OCI-M1 (cell line): ENCODE measurements at places on chromosomes 16 and 17.
A peak's percentile ranks its signal among the peaks of the same experiment; 100 is the strongest.

DNA sequence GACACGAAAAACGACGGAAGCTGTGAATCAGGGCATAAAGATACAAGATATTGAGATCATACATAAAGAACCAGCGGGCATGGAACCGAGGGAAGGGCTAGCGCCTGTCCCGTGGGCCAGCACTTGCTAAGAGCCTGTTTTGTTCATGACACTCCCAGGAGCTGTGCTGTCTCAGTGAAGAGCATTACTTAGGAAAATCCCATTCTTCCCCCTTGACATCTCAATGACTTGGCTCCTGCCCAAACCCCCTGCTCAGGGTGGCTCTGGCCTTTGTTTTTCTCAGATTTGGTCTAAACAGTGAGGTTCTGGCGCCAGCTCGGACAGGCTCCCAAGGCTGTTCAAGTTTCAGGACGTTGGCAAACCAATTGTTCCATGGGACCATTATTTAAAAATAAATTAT is 79.1 kb upstream of the SEC14L1 start:
- no peak for DNase-seq

DNA sequence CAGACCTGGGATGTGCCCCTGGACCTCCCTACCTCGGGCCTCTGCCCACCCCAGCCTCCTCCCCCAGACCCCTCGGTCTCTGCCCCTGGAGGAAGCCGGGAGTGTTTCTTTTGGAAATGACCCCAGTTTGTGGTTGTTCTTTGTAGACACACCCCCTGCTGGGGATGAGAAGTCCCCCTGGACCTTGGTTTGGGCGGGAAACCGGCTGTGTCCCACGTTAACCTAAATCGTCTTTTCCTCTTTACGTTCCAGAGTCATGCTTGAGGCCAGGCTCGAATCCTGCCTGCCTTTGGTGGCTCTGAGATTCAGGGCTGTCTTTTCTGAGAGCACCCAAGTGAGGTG is 116.6 kb downstream of the METRNL start:
- no peak for DNase-seq

DNA sequence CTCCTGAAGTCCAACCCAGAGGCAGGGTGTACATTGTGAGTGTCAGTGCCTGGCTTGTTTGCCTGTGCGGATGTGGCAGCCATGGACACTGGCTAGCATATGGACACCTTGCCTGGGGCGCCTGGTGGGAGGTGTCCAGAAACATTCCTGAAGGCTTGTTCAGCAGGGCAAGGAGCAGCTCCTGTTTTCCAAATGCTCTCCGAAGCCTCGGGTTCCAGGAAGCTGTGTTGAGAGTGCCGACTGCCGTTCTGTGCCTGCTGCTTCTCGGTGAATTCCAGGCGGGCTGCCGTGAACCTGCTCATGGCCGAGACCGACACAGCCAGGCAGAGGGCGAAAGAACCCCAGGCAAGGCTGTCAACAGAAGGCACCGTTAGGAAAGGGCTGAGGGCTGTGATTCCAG is 10.9 kb upstream of the DHRS7C start:
- DNase-seq = no peak

DNA sequence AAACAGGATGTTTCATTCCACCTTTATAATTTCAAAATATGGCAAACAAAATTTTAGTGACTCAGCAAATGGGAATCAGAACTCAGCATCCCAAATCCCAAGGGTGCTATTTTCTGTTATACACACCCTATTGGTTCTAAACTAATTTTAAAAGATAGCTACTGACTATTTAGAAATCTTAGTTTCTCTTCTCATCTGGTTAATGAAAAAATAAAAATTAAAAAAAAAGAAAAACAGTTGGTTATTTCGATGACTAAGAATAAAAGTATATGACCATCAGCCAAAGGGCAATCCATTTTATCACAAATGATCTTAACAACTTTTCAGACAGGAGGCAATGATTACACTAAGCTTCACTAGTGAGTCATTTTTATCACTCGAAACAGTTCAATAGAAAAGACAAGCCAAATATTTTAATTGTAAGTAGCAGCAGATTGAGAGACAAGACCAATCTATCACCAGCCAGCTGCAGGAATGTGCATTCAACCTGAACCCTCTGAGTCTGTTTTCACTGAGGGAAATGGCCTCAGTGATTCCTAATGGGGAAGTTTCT is 15.2 kb downstream of the PHLPP2 start:
- no peak for DNase-seq

- no peak for DNase-seq
Measured at GRCh38 chr16:1080801-1081733, 8.5 kb downstream of the SSTR5 start.

GRCh38 chr16:46920402-46921068 is 36.4 kb downstream of the GPT2 start:
- DNase-seq = no peak

DNA sequence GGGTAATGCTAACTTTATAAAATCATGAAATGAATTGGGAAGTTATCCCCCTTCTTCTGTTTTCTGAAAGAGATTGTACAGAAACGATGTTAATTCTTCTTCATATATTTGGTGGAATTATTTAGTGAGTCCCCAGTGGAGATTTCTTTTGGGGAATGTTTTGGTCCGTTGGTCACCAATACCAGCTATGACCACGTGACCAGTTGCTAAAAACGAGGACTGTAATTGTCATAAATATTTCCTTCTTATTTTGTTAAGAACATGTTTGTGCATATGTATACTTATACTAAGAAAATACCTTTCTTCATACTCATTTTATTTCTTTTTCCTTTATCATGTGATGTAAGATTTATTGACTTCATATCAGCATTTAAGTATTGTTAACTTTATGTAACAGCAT is 10.3 kb upstream of the DYNLRB2 start:
- no peak for DNase-seq

DNA sequence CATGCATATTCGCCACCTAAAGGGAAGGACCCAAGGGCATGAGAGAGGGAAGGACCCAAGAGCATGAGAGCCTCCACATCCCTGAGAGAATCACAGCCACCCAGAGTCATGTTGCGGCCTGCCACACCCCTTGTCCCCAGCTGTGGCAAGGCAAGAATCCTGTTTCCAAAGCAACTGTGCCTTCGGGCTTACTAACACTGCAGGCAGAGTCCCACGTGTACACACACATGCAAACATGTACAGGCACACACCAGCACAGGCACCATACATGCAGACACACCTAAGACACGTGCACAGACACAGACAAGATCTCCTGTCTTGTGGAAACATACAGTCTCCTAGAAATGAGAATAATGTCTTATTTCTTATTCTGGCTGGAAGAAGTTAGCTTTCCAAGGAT is 92.4 kb upstream of the CDYL2 start:
- no peak for DNase-seq

DNA sequence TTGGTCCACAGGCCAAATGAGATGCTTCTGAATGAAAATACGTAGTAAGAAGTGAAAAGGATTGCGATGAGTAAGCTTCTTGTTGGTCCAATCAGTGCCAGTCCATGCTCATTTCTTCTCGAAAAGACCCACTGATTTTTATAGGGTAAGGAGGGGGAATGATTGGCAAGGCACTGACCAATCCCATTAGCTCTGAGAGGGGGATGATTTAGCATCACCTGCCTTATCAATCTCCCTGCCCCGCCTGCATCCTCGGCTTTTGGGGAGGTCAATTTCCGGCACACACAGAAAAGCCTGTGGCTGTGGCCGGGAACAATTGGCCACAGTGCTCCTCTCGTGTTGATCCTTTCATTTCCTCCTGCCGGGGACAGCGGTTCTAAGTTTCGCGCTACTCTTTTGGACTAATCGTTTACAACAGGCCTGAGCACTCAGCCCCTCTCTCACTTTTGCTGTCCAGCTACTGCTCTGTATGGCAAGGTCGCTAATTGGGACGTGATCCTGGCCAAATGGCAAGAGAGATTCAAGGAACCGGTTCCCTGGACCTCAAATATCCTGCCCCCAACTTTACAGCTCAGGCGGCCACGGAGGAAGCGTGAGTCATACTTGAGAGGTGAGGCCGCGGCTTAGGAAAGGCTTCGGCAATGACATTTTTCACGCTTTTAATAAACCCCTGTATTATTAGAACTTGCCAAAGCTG is 43.1 kb downstream of the TBX4 start:
- DNase-seq = no peak

GRCh38 chr16:57810197-57811031 is 8.1 kb upstream of the KIFC3 start:
- peak; percentile 91 for DNase-seq

DNA sequence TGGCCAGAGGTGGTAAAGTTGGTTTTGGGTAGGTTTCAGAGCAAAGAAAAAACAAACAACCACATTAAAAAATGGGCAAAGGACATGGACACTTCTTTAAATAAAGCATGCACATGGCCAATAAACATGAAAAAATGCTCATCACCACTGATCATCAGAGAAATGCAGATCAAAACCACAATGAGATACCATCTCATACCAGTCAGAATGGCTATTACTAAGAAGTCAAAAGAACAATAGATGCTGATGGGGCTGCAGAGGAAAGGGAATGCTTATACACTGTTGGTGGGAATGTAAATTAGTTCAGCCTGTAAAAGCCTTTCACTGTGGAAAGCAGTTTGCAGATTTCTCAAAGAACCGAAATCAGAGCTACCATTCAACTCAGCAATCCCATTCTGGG is 598.4 kb upstream of the SOX9 start:
- no peak for DNase-seq

GRCh38 chr16:27776556-27777225 is 226.7 kb downstream of the KATNIP start:
- DNase-seq = no peak
